ENCODE measurements at places on chromosomes 11 and 22.
A peak's percentile ranks its signal among the peaks of the same experiment; 100 is the strongest.

DNA sequence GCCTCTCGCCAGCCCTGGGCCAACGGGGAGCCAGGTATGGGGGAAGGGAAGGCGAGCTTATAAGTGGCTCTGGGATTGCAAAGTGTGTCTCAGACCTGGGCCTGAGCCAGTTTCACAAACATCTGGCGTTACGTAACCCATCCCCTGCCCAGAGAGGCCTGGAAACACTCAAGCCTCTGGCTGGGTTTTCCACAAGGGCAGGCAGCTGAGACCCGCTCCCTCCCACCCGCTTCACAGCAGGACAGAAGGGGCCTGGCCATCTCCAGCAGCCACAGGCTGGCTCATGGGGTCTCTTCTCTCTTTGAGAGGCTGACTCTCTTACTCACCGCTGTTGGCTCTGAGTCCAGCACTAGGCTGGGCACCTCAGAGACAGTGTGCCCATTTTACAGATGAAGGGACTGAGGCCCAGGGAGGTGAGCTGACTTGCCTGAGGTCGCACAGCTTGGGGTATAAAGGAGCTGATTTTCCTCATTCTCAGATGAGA, 44.5 kb downstream of the TRIOBP start:
- no peak for DNase-seq

DNA sequence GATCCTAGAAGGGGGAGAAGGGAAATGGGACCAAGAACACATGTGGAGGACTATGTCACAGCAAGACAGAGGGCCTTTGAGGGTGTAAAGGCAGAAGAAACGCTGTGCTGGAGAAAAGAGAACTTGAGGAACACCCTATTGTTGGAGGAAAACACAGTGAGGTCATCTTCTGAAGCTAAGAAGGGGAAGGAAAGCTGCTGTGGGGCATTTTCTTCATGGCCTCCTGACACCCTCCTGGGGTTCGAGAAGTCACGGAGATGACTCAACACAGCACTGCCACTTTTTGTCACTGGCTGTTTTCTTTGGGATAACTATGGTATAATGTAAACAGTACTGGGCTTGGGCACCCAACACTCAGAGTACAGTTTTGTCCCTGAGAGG, 492.6 kb upstream of the CADM1 start:
- DNase-seq, result no peak

GRCh38 chr11:114709960-114710359, 31.6 kb downstream of the NXPE2 start:
- no peak for DNase-seq

DNA sequence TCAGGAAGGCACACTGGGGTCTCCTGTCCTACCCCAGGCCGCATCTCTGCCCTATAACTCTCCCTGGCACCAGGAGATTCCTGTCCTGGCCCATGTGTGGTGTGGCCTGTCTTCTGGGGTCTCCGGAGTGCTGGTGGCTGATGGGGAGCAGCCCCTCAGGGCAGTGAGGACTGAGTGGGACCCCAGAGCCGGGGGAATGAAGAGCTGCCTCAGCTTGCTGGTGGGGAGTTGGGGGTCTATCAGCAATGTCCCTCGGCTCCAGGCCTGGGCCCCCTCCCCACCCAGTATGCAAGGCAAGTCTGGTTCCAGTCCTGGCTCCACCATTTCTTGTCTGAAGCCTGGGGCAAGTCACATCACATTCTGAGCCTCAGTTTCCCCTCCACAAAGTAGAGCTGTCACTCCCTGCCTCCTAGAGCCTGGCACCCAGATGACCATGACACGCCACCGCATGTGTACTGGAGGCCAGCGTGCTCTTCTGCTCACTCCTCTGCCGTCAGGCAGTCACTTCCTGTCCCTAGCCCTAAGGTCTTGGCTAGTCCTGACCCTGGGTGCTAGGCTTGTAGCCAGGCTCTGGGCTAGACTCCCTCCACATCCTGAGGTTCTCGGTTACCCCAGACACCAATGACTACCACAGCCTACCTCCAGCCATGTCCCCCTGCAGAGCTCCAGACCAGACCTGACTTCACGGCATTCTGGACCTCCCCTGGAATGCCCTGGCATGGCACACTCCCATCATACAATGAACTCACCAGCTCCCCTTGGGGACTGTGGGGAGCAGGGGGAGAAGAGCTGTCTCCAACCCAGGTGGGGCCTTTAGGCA, 12.8 kb downstream of the ARAP1 start:
- DNase-seq, result no peak

DNA sequence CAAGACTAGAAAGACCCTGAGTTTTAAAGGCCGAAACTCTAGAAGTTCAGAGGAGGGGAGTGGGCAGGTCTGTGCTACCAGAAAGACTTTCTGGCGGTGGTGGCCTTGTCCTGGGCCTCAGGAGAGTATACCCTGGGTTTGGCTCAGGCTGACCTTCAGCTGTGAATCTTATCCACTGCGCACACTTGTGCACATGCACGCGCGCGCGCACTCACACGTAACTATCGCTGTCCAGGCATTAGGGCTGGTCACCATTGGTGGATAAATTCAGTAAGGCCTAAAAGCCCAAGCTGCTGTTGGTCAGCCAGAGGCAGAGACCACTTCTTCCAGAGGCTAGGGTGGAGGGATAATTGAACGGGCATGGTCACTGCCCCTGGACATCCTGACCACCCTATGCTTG, 25.1 kb downstream of the ARHGEF17 start:
- no peak for DNase-seq

DNA sequence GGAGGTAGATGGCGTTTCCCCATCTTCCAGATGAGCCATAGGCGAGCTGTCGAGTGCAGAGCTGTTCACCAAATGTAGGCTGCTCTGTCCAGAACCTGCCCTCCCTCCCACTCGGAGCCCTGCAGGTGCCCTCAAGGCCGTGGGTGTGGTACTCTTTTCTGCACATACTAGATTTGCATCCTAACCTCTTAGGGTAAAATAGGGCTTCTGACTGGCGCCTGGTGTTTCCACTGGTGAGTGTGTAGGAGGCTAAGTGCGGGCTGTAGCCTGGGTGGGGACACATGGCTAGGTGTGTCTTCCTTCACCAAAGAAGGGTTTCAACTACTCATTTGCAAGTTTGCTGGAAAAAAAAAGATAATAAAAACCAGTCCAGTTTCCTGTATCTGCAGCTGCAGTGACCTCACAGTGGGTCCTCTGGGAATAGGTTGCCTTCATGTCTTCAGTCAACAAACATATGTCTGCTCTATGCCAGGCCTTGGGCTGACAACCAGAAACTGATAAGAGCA, 8.5 kb downstream of the BIK start:
- DNase-seq, result no peak

- DNase-seq, result peak; percentile 15
These were observed 24.1 kb downstream of the KCNE3 start for GRCh38 chr11:74443071-74443864.

DNA sequence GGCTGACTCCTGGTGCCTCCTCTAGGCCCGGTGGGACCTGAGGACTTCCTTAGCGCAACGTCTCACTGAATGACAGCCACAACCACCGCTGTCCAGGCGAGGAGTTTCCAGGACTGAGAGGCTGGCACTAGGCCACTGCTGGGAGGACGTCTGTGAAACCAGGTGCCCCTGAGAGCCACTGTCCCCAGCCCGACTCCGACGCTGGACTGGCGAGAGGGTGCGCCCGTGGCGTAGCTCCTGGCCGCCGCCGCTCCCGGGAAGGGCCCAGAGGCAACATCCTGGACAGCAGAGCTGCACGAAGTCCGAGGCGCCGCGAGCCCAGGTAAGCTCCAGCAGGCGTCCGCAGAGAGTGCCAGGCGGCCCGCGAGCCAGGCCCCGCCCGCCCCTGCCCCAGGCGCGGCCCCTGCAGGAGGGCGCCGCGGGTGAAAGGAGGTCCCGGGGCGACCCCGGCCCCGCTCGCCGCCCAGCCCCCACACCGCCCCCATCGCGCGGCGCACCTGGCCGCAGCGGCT, 525 bp downstream of the DGCR2 start:
- no peak for DNase-seq

DNA sequence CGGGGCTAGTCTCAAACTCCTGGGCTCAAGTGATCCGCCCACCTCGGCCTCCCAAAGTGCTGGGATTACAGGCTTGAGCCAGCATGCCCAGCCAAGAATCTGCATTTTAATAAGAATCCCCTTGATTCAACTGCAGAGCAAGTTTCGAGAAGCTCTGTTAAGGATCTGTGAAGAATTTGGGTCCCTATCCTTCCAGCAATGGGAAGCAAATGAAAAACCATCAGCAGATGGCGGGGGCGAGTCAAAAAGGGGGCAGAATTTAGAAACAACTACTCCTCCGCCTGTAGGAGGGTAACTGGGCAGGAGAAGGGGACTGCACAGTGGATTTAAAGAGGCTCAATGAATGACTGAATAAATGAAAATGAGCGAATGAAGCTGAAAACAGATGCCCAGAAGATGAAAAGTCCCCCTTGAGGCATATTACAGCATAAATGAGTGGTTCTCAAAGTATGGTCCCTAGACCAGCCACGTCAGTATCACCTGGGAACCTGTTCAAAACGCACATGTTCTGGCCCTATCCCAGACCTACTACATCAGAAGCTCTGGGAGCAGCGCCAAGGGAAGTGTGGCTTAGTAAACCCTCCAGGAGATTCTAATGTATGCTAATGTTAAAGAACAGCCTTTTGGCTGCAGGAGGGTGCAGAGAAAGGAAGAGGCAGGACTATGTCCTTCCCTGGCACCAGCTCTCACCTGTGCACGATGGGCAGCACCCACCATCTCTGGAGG, 15.0 kb downstream of the VWCE start:
- no peak for DNase-seq

DNA sequence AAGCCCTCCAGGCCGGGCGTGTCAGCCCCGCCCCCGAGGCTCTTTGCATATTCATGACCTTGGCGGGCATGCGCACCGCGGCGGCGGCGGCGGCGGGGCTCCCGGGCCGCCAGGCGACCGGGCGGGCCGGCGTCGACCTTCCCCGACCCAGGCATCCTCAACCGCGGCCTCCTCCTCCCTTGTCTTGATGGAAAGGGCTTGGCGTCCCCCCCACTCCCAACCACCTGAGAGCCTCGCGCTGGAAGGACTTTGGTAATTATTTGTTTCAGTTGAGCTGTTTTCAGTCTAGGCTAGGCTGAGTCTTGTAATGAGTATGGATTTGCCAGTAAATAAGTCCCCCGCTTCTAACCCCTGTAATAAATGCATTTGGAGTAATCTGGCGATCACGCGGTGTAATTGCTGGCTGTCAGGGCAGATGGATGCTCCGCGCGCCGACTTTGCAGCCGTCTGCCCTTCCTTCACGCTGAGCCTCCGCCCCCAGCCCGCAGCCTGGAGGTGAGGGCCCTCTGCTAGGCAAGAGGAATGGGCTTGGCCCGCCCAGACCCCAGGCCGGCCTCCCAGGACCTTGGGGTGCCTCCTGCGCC, 25.2 kb downstream of the FLRT1 start:
- peak; percentile 9 for DNase-seq

DNA sequence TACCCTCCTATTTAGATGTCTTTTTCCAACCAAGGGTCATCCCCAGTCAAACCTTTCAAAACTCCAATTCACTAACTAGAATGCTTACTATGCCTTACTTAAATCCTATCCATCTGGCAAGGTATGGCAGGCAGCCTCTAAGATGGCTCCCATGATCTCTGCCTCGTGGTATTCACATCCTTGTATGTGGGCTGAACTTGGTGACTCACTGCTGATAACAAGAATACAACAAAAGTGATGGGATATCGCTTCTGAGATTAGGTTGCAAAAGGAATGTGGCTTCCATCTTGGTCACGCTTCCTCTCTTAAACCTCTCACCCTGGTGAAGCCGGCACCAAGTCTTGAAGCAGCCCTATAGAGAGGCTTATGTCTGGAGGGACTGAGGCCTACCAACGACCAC, 29.6 kb upstream of the UPB1 start:
- DNase-seq, result no peak

DNA sequence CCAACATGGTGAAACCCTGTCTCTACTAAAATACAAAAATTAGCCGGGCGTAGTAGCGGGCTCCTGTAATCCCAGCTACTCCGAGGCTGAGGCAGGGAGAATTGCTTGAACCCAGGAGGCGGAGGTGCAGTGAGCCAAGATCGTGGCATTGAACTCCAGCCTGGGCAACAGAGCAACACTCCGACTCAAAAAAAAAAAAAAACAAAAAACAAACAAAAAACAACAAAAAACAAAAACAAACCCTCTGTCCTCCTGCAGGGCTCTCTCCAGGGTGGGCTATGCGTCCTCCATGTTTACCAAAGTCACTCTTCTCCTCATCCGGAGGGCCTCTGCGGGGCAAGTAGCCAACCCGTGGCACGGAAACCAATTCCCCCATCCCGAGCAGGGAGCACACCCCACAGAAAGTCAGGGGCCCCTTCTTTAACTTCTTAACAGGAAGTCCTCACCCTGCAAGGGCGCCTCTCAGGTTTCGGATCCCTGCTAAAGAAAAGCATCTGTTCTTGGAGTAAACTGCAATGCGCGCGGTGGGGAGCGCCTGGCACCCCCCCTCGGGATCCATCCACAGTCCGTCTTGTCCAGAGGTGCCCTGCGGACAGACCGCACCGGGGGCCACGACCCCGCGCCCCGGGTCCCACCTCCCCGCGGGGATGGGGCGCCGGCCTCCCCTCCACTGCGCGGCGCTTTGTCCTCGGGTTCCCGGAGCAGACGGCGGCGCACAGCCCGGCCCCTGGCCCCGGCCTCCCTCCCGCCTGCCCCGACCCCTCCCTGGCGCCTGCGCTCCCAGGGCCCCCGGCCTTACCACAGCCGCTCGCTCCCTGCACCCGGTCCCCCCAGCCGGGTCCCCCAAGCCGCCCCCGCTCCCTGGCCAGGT, 712 bp downstream of the CERK start:
- no peak for DNase-seq

DNA sequence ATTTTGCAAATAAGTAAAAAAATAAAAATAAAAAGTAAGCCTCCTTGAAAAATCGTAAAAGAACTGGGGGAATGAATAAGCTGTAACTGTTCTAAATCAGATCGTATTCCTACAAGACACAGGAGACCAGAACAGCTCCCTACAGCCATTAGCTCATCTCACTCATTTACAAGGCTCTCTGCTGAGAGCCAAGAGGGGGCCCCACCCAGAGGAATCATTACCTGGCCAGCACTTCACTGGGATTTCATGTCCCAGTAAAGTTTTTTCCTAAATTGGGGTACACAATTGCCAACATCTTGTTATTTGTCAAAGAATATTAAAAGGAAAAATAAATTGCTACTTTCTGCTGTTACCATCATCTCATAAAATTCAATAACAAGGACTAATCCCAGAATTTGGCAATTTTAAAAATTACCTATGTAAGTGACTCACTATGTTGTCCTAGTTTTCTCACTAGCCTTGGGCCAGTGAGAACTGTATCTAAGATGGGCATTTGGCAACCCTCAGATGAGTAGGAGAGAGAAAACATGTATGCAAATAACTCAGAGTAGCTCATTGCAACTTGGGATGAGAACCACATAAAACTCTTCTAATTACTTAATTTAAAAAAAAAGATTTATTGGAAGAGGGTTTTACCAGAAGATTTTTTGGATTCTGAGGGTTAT, 18.4 kb upstream of the SMTN start:
- no peak for DNase-seq
